ENCODE measurements at places on chromosomes 16 and 17. TPM values are rescaled to one million over a fixed set of nuclear protein-coding genes. Genes with fewer than 3 reads are reported as not detected.

AFMID gene
- 49.8 TPM for polyA plus RNA-seq

LIG3 gene
- 34.0 TPM for polyA plus RNA-seq

ACE gene
- 44.4 TPM for polyA plus RNA-seq

CLEC19A gene
- 0.99 TPM for polyA plus RNA-seq

TP53TG3F gene
- not detected for polyA plus RNA-seq

CD300E gene
- 0.74 TPM for polyA plus RNA-seq

RAB26 gene
- polyA plus RNA-seq = 1.9 TPM

PTX4 gene
- 0.20 TPM for polyA plus RNA-seq

APOBR gene
- 1.3 TPM for polyA plus RNA-seq

TMC5 gene
- 8.8 TPM for polyA plus RNA-seq

DNA sequence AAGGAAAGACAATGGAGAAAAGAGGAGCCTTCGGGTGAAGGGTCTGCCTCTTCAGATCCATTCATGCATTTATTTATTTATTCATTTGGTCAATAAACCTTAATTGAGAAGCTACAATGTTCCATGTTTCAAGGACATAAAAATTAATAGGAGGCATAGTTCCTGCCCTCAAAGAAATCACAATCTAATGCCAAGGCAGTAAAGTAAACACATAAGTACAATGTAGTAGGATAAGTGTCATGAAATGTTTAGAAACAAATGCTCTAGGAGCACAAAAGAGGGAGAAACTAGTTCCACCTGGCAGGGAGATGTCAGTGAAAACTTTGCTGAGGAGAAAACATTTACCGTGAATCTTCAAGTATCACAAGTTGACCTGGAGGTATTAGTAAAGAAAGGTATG, 103.5 kb upstream of the NOG start:
- DNase-seq = no peak

GRCh38 chr17:33750943-33751701, 458.0 kb upstream of the ASIC2 start:
- DNase-seq = peak; percentile 62

GRCh38 chr16:12323007-12323758, 346.6 kb downstream of the SNX29 start:
- no peak for DNase-seq

GRCh38 chr17:65487161-65487560, 74.3 kb downstream of the AXIN2 start:
- DNase-seq = no peak

GRCh38 chr16:17168181-17168580, 302.6 kb downstream of the XYLT1 start:
- DNase-seq = no peak

GRCh38 chr16:66842765-66843164, 1.4 kb upstream of the CA7 start:
- DNase-seq = no peak

DNA sequence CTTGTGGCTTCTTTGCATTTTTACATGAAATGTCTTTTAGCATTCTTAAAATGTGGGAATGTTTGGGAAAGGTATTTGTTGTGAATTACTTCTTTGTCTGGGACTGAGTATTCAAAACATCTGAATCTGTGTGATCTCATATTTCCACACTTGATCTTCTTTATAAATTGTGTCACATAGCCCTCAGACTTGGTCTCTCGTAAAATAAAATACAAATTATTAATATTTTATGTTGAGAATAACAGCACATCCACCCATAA, 81.9 kb downstream of the TUBD1 start:
- no peak for DNase-seq

- DNase-seq = no peak
Measured at GRCh38 chr17:40485851-40486521, 15.4 kb downstream of the TNS4 start.

- no peak for DNase-seq
Measured at GRCh38 chr16:70694088-70694867, 8.4 kb upstream of the MTSS2 start.

DNA sequence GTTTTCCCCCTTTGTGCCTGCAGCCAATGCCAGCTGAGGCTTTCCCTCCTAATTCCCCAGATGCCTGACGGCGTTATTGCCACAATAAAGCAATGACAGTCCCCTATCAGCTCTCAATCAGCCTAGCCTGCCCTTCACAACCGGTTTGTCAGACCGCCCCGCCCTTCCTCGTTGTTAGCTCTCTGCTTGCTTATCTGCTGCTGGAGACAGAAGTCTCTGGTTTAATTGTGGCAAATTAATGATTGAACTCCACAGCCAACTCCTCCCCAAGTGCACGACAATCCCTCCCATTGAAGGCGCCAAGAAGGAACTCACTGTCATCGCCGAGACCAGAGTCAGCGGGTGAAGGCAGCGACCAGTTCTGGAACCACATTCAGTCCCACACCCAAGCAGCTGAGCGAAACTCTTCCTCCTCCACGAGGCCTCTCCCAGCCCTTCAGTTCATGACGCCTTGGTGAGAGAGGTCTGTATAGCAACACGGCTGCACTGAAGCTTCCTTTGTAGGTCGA, 474.4 kb downstream of the SLC39A11 start:
- no peak for DNase-seq

- DNase-seq = no peak
Measured at GRCh38 chr16:30447512-30448226, 2.0 kb upstream of the SEPHS2 start.

DNA sequence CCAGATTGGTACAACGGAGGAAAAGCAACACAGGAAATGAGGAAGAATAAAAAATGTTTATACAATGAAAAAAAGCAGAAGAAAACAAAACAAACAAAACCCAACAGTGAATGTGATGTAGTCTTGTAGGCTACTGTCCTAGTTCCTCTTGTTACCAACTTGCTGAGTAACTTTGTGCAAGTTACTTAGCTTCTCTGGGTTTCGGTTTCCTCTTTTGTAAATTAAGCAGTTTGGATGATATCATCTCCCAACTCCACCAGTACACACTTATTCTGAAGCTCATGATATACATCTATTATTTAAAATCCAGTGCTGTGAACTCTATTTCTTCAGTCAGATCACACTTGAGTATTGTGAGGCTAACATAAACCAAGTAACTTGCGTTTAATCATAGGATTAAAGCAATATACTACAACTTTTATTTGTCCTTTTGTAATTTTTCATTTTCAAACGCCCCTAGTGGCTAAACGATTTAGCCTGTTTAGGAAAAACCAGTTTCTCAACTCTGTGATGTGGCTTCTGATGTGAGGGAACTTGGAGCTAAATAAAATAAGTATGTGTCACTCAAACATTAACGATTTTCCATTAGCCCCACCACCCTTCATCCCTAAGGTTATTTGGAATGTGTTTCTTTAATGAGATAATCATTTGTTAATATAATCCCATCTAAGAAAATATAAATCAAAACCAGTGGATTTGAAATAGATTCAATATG, 1.4 kb upstream of the UNK start:
- DNase-seq = peak; percentile 83

- no peak for DNase-seq
Measured at GRCh38 chr16:69924777-69925191, 26.4 kb upstream of the CLEC18A start.

DNA sequence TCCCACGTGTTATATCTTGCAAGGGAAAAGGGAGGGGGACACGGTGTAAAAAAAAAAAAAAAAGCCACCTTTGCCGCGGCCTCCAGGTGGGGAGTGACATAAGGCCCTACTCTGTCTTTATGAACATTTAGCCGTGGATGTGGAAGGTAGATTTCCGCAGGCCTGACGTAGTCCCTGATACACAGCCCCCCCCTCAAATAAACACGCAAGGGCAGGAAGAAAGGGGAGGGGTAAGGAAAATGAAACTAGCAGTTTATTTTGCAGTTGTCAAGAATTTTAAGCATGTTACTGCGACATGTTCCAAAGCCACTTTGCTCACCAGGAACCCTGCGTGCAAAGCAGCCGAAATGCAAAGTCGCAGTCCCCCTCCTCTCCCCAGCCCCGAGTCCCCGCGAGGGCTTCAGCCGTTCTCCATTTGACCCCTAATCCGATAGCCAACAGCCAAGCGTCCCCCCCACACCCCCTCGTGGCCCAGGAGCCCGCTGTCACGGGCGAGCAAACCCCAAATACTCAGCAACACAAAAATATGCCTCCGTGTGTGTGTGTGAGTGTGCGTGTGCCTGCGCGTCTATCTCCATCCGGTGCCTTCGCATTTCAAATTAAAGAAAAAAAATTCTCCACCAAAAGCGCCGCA, 1.2 kb downstream of the CBX4 start:
- DNase-seq = no peak

DNA sequence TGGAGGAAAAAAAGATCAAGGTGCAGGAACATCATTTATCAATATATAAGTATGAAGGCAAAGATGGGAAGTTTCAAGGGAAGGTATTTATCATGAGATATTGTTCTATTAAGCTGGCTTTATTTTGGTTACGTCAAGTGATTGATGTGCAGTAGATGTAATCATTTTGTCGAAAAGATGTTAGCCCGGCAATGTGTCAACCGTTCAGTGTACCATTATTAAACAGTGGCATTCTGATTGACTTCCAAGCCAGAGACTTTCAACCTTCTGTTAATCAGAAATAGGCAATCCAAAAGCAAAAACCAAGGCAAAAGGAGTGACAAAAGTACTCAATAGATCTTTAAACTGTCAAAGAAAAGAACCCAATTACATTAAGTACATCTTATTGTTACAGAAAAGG, 1340.3 kb upstream of the GOT2 start:
- DNase-seq = no peak

Data from left lung (tissue), 14 donors.